ENCODE measurements at places on chromosomes 4 and X. TPM values are rescaled to one million over a fixed set of nuclear protein-coding genes. Genes with fewer than 3 reads are reported as not detected.

DNA sequence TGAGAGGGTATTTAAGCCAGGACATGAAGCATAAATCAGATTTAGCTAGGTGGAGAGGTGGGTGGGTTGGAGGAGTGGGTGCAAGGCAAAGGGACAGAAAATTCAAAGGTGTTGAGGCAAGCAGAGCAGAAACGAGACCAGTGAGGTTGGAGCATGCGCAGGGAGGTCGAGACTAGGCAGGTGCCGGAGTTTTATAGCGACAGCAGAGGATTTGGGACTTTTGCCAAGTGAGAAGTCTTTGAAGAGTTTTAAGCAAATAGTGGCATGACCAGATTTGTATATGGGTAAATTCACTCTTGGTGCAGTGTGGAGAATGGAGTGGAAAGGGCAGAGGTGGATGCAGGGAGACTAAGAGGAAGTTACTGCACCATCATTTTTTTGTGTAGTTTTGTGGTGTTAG is 107.0 kb upstream of the TLR2 start:
- no peak for DNase-seq

DNA sequence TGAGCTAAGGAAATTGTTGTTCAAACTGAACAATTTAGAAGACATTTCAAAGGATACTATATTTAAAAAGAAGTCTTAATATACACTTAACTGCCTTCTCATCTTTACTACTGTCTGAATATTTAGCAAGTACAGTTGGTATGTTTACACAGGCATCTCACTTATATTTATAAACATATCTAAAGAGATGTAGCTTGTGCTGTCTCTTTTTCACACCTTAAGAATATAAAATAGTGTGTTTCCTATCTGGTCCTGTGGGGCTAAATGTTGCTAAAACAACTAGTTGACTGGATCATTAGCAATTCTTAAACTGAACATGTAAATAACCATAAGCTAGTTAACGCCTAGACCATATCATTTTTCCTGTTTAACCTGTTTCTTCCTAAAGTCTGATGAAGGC is 336.3 kb downstream of the PPP3CA start:
- DNase-seq, result no peak

DNA sequence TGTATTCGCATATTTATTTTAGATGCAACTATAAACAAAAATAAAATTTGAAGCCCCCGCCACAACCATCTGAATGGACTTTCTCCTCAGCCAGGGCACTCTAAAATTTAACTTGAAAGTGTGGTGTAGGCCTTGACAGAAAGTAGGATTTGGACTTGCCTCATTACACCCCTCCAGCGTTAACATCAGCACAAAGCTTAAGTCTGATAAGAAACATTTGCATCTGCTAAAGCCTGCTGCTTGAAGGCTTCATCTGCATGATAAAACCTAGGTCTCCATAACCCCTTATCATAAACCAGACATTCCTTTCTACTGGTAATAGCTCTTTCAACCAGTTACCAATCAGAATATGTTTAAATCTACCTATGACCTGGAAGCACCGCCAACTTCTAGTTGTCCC is 1046.5 kb downstream of the FAT4 start:
- DNase-seq, result peak; percentile 49

GRCh38 chrX:46447384-46447783 is 97.8 kb downstream of the ZNF674 start:
- DNase-seq, result no peak

GRCh38 chr4:143773998-143774895 is 73.8 kb upstream of the FREM3 start:
- peak; percentile 84 for DNase-seq

GRCh38 chr4:115275615-115276014 is 162.2 kb upstream of the NDST4 start:
- no peak for DNase-seq

DNA sequence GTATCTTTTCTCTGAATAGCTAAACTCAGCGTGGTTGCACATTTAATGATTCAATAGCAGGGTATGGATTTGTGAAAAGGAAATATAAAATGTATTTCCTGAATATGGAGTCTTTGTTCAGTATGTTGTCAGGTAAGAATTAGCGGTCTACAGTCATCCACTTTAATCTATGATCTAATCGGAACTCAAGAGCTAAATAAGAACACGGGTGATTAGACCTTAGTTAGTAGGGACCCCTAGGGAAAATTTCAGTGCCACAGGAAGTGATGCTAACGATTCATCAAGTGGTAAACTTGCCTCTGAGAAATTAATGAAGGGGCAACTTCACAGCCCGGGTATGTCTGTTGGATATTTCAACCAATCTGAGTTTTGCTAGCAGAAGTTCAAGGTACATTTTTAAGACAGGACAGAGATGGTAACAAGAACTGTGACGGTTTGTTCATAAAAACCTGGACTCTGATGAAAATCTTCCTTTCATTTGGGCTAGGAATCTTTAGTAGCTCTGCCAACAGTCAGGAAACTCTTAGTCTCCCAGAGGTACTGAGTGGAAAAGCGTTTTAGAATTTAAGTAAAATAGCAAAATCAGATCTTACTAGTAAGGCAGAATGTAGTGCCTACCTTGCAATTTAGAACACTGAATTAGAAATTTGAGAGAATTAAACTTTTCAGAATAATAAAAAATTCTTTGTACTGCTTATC is 47.1 kb downstream of the PCDH7 start:
- no peak for DNase-seq

DNA sequence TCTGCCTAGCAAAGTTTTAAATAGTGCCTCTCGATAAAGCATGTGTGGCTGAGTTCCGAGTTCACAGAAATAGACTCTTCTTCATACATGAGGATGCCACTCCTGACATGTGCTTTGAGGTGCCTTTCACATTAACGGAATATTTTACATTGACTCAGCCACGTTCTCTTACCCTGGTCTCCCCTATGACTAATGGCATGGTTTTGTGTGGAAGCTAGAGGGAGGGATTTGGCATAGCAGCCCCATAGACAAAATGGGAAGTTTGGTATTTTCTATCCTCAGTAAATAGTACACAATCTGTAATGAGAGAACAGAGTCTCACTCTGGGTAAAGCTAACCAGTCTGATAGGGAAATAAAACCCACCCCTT is 68.9 kb downstream of the PCDH19 start:
- no peak for DNase-seq

- no peak for DNase-seq
Observed at GRCh38 chr4:153294631-153295030, 49.9 kb upstream of the MND1 start.

- no peak for DNase-seq
Observed at GRCh38 chr4:71417150-71417549, 78.3 kb downstream of the SLC4A4 start.

DNA sequence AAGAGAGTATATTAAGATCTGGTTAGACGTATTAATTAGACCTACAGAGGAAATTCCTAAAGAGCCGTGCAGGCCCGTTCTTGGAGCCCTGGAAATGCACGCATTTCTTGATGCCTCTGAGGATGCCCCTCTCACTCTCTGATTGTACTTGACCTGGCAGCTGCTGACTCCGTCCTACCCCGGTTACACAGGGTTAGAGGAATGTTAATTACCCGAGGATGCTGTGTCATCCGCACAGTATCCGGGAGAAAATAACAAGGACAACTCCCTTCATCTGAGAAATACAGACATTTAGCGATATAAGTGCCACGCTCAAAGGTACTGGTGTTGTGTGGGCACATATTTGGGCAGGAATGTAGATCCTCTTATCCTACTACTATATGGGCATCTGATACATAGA is 404.6 kb upstream of the FAT1 start:
- no peak for DNase-seq

- DNase-seq, result no peak
Observed at GRCh38 chr4:60396341-60397049, 803.6 kb upstream of the ADGRL3 start.

- DNase-seq, result no peak
Observed at GRCh38 chr4:106993827-106994226, 42.3 kb downstream of the DKK2 start.

DNA sequence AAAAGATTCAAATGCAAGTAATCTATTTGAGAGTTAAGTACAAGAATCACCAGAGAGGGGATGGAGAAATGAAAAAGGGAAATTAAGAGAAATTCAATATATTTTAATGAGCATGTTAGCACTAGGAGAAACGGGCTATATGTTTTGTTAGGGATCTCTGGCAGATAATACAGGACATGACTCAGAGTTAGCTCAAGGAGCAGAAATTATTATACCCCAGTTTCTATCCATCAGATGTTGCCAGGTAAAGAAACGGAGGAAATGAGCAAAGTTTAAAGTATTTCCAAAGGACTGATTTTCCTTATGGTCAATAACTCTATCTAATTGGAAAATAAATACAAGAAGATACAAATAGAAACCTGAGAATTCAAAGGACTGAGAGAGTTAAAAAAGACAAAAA is 867.6 kb downstream of the TRAM1L1 start:
- DNase-seq, result no peak

DNA sequence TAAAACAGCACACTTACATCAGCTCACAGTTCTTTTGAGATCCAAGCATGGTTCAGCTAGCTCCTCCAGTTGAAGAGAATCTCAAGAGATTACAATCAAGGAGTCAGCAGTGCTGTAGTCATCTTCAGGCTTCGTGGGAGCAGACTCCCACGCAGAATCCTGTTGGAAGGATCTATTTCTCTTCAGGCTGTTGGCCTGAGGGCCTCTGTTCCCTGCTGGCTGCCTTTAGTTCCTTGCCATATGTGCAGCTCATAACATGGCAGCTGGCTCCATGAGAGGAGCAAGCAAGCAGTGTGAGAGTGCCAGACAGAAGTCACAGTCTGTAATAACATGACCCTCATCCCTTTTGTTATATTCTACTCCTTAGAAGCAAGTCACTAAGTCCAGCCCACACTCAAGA is 168.6 kb downstream of the COX18 start:
- no peak for DNase-seq

DNA sequence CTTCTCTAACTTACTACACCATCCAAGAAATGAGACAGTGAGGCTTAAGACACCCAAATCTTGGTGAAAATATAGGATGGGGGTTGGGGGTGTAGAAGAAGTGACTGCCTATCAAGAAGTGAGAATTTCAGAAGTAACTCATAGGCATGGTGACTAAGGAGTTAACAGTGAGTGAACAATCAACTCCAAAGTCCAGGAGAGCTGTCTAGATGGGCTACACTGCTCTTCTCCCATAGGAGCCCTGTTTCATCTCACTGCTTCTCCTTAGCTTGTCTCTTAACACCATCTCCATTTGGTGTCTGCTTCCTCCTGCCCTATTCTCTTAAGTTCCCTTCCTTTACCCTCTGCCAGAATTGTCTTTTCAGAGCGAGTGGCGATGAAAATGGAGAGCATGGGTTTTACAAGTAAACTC is 22.7 kb downstream of the FABP2 start:
- peak; percentile 45 for DNase-seq

GRCh38 chr4:184193556-184194525 is 23.8 kb downstream of the ENPP6 start:
- DNase-seq, result no peak

Gene AGA
- total RNA-seq, result 13.5 TPM

Gene POF1B
- total RNA-seq, result not detected

Gene MID1
- total RNA-seq, result 24.9 TPM

Gene JAKMIP1
- 10.4 TPM for total RNA-seq

Gene DCAF16
- 55.4 TPM for total RNA-seq

Gene PRAF2
- total RNA-seq, result 8.2 TPM

Gene S100G
- total RNA-seq, result not detected

Gene VCX2
- total RNA-seq, result not detected

Gene GPC3
- total RNA-seq, result 125 TPM

All from endodermal cell (in vitro differentiated cells).